ENCODE measurements at places on chromosomes 1 and 21.
A peak's percentile ranks its signal among the peaks of the same experiment; 100 is the strongest.

DNA sequence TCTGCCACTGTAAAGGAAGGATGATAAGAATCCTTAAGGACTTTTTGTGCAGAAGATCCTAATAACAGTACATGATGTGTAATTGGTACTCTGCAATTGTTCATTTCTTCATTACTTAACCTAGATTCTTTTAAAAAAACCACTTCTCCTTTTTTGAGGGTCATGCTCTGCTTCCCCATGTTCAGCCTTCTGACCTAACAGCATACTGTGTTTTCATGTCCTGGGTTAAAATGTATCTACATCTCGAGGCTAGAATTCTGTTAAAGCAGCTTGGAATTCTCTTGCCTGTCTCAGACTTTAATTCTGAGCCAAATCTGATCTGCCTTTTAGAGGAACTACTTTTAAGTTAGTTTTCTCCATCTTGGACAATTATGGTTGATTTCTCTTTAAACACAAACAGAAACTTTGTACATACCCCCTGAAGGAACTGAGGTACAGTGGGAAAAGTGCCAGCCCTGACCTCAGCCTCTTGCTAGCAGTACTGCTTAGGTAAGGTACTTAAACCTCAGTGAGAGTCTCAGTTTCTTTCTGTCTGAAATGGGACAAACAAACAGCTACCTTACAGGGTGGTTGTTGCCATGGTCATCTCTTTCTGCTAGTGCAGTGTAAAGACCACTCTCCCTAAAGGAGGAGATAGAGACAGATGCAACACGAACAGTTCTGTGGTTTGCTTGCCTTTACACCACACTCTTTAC lies 103.2 kb upstream of the DYNLT5 start:
- no peak for DNase-seq

GRCh38 chr1:96538111-96538641 lies 183.4 kb upstream of the PTBP2 start:
- peak; percentile 5 for DNase-seq

DNA sequence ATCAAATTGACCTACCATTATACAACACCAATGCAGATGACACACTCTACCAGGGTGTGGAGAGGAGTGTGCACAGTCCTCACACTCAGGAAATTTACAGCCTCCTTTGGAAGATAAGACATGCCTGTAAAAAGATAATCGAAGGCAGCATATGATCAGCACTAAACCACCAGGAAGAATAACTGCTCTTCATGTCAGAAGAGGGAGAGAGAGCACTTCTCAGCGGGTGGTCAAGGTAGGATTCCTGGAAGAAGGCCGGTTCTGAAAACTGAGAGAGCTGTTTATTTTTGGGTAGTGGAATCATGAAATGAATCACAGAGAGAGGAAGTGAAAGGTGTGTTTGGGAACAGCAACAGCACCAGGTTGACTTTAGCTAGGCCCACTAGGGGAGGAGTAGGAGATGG lies 14.0 kb upstream of the ZNF697 start:
- peak; percentile 78 for DNase-seq

GRCh38 chr1:203440771-203441170 lies 34.8 kb upstream of the PRELP start:
- DNase-seq: peak; percentile 86

GRCh38 chr21:38269576-38269936 lies 12.8 kb downstream of the KCNJ15 start:
- no peak for DNase-seq

GRCh38 chr1:106268070-106268469 lies 788.4 kb upstream of the PRMT6 start:
- no peak for DNase-seq

GRCh38 chr1:15260418-15261154 lies 13.6 kb downstream of the FHAD1 start:
- DNase-seq: no peak

DNA sequence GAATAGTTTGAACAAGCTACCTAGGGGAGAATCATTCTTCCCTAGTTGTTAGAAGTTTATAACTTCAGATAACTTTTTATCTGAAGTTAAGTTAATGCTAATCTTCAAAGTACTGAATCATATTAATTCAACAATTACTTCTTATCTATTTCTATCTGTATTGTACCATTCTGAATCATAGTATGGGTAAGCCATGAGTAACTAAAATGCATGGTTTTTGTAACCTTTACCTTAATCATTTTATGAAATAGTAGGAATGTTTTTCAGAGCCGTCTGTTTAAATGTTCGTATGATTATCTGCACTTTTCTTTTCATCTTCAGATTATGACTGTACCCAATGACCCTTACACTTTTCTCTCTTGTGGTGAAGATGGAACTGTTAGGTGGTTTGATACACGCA lies 50.3 kb upstream of the MPC2 start:
- DNase-seq: no peak

DNA sequence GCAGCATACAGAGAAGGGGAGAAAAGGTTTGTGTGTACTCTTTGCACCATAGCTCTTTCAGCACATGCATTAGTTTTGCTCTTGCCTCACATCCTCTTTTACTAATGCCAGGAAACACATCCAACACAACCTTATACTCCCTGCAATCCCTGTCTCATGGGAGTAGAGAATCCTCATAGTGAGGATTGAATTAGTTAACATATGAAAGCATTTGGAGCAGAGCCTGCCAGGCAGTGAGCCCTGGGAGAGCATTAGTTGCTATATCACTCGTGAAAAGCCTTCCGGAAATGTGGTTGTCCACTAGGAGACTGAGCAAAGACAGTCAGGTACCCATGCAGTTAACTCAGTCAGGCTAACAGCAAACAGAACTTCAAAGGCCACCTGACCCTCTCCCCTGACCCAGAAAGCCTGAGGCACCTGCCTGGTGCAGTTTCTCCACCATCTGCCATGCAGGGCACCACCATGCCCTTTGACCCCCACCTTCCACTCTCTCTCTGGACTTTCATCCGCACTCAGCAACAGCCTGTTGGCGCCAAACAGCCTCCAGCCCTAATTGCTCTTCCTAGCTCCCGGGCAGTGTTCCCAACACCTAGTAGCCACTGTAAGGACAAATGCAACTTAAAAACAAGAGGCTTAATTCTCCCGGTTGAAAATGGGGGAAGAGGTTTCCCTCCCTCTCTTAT lies 14.9 kb upstream of the AGT start:
- DNase-seq: peak; percentile 85

DNA sequence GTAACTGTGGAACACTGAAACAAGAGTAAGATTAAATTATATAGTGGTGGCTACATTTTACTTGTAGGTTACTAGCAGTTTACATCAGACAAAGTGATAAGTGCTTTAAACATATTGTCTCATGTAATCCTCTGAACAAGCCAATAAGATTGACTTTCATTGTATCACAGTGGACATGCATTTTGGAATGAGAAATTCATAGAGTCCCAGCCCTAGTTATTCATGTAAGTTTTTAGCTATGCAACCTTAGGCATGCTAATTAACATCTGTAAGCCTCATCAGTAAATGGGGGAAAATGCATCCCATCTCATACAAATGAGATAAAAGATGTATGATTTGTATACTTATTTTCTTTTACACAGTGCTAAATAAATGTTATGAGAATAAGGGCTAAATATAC lies 1038.1 kb upstream of the ADGRL4 start:
- no peak for DNase-seq

- DNase-seq: no peak
Observed at GRCh38 chr1:103859721-103860120, 110.0 kb downstream of the AMY1C start.

DNA sequence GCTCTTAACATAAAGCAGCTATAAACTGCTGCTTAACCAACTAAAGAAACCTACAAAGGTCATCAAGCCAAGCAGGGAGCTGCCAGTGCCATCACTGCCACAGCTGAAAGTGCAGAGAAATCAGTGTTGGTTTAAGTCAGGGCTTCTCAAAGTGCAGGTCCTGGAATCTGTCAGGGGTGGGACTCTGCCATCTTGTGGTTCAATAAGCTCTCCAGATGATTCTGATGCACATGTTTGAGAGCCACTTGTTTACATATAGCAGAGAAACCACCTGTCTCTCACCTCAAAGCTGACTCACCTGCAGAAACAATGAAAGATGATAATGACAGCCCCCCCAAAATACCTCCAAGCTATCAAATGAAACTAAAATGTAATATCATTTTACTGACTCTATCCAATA lies 49.3 kb downstream of the SH3GLB1 start:
- no peak for DNase-seq

- no peak for DNase-seq
Observed at GRCh38 chr21:32710069-32710784, 17.6 kb downstream of the SYNJ1 start.

GRCh38 chr21:32474179-32475059 lies 61.9 kb downstream of the EVA1C start:
- no peak for DNase-seq

- no peak for DNase-seq
Observed at GRCh38 chr1:100535264-100535663, 2.7 kb upstream of the GPR88 start.
